Thyroid gland (tissue), 4 donors: ENCODE measurements at places on chromosomes 6 and 20. TPM values are rescaled to one million over a fixed set of nuclear protein-coding genes. Genes with fewer than 3 reads are reported as not detected.

Gene BPI
- total RNA-seq = 0.22 TPM

Gene SYNCRIP
- 121 TPM for total RNA-seq

Gene CST8
- total RNA-seq = not detected

DNA sequence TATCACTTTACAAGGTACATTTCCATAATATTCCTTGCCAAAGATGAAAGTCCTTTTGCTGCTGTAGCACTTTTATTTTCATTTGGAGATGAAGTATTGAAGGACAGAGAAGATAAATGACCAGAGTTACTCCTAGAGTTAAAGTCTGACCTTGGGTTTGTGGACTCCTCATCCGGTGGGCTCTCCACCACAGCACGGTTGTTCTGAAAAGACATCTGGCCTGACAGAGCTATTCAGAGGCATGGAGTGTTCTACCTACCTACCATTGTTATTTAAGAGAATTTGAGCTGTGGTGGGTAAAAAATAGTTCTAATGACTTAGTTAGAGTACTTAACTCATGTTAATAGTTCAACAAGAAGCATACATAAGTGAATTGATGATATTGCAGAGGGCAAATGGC, 218.4 kb downstream of the CLVS2 start:
- H3K4me1 ChIP-seq = no peaks in the 10 kb centered on the region
- no peak overlapping the region for H3K27ac ChIP-seq
- H3K36me3 ChIP-seq = no peaks in the 10 kb centered on the region
- H3K4me3 ChIP-seq = no peak overlapping the region
- no peak for DNase-seq
- H3K27me3 ChIP-seq = no peaks in the 10 kb centered on the region

GRCh38 chr20:7734216-7734615, 206.0 kb downstream of the HAO1 start:
- no peak for DNase-seq
- no peak overlapping the region for H3K4me3 ChIP-seq
- no peaks in the 10 kb centered on the region for H3K4me1 ChIP-seq
- no peak overlapping the region for H3K27ac ChIP-seq
- H3K27me3 ChIP-seq = no peaks in the 10 kb centered on the region
- H3K36me3 ChIP-seq = no peaks in the 10 kb centered on the region

GRCh38 chr20:60513141-60513540, 554.9 kb downstream of the CDH26 start:
- no peaks in the 10 kb centered on the region for H3K4me1 ChIP-seq
- no peak overlapping the region for H3K27ac ChIP-seq
- H3K36me3 ChIP-seq = no peaks in the 10 kb centered on the region
- DNase-seq = no peak

DNA sequence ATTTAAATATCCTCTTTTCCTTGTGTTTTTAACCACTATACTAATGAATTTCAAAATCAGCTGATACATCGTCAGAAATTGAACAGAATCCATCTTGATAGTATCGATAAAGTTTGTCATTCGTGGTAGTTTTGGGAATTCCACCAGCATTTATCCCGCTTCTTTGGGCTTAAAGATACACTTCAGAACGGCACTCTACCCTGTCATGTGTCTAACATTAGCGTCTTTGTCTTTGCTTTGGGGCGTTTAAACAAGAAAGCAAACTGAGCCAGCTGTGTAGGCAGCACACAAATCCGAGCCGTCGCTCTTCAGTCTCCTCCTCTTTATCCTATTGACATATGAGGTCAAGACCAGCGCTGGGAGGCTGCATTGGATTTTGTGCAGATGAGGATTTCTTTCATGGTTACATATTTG, 27.5 kb upstream of the NHSL1 start:
- H3K36me3 ChIP-seq = no peaks in the 10 kb centered on the region
- DNase-seq = no peak
- no peak overlapping the region for H3K4me3 ChIP-seq
- no peak overlapping the region for H3K27ac ChIP-seq
- H3K27me3 ChIP-seq = no peaks in the 10 kb centered on the region
- no peaks in the 10 kb centered on the region for H3K4me1 ChIP-seq

DNA sequence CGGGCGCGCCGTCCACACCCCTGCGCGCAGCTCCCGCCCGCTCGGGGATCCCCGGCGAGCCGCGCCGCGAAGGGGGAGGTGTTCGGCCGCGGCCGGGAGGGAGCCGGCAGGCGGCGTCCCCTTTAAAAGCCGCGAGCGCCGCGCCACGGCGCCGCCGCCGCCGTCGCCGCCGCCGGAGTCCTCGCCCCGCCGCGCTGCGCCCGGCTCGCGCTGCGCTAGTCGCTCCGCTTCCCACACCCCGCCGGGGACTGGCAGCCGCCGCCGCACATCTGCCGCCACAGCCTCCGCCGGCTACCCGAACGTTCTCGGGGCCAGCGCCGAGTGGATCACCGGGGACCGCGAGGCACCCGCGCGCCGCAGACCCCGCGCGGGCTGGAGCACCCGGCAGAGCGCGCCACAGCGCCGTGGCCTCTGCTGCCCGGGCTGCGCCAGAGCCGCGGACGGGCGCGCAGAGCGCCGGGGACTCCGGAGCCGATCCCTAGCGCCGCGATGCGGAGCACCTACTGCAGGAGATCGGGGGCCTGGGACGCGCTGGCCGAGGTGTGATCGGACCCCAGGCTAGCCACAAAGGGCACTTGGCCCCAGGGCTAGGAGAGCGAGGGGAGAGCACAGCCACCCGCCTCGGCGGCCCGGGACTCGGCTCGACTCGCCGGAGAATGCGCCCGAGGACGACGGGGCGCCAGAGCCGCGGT, at the start of gene BMP2:
Gene BMP2 (plus strand): TSS at position 151 of the 692 bp plus-strand sequence. CDS start 2,441 bp downstream, outside the sequence.
- no peaks in the 10 kb centered on the region for H3K27me3 ChIP-seq
- peak; percentile 75 for DNase-seq
- H3K27ac ChIP-seq = peak within 1 kb of the TSS; percentile 80
- H3K4me1 ChIP-seq = peaks cover 13% of the 10 kb centered on the region
